Peyer's patch (tissue), 4 donors: ENCODE measurements at places on chromosomes 12 and 14.

DNA sequence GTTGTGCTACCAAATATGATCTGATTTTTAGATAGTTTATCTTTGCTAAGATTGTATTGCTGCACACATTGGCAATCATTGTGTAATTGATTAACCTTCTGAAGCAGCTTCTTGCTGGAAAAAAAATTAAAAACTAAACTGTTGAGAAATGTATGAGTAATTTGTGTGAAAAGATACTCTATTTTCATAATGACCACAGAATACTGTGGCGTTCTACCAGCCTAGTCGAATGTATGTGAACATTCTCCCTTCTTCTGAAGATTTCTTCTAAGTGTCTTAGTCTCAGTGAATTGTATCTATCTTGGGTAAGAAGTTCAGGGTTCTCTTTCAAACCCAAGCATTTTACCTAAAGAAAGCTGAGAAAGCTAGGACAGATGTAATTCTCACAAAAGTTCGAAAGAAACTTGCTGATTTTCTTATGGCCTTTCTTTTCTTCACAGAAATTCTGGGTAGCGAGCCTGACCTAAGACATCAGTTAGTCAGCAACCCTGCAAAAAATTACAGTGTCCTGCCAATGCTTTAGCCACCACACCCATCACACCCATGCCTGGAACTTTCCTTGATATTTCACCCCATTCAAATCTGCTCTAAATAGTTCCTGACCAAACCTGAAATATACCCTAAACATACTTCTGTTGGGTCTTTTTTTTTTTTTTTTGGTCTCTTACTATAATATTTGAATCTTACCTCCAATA is 27.1 kb upstream of the C12orf71 start:
- H3K36me3 ChIP-seq: no peaks in the 10 kb centered on the region
- no peaks in the 10 kb centered on the region for H3K27me3 ChIP-seq
- no peaks in the 10 kb centered on the region for H3K4me1 ChIP-seq
- H3K27ac ChIP-seq: no peak overlapping the region
- no peak for DNase-seq
- no peak overlapping the region for H3K4me3 ChIP-seq

DNA sequence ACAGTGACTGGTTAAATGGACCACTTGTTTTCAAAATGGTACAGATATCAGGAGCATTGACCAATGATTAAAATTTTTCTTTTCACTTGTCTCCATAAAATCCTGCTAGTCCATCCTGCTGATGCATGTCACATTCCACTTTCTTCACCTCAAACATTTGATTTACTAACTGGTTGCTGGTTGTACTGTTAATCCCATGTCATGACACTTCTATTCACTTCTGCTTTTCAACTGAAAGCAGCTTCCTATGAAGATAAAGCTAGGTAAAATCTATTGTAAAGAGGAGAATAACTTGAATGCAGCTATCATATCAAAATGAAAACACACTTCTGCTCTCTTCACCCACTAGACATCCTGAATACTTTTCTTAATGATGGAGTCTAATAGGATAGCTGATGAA is 149.6 kb upstream of the OTX2 start:
- no peak overlapping the region for H3K4me3 ChIP-seq
- no peaks in the 10 kb centered on the region for H3K36me3 ChIP-seq
- H3K4me1 ChIP-seq: no peaks in the 10 kb centered on the region
- H3K27me3 ChIP-seq: no peaks in the 10 kb centered on the region
- no peak for DNase-seq
- H3K27ac ChIP-seq: no peak overlapping the region

DNA sequence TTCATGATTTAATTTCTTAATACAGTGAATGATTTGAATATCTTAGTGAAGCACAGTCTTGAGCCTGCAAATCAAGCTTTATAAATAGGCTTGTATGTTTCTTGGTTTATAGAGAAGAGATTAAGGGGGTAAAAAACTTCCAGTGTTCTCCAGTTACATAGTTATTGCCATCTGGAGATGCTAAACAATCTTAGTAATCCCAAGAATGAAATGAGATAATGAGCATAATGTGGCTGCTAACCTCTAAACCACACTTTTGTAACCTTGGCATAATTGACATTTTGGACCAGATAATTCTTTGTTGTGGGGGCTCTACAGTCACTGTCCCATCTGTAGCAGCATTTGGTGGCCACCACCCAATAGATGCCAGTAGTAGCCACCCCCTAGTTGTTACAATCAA is 316.8 kb downstream of the CCDC91 start:
- no peaks in the 10 kb centered on the region for H3K27me3 ChIP-seq
- H3K4me1 ChIP-seq: no peaks in the 10 kb centered on the region

DNA sequence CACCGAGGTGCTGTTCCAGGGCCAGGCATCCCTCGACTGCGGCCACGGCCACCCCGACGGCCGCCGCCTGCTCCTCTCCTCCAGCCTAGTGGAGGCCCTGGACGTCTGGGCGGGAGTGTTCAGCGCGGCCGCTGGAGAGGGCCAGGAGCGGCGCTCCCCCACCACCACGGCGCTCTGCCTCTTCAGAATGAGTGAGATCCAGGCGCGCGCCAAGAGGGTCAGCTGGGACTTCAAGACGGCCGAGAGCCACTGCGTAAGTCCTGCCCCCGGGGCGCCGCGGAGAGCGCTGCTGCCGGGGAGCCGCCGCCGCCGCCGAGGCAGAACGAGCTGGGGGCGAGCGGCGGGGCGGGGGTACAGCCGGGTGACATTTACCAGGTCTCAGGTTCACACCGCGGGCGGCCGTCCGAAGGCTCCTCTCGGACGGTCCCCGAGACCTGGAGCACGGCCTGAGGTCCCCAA is 1.4 kb downstream of the PLXNC1 start:
- H3K27ac ChIP-seq: peak overlapping the region; percentile 40
- no peaks in the 10 kb centered on the region for H3K36me3 ChIP-seq
- no peak for DNase-seq
- H3K27me3 ChIP-seq: no peaks in the 10 kb centered on the region

DNA sequence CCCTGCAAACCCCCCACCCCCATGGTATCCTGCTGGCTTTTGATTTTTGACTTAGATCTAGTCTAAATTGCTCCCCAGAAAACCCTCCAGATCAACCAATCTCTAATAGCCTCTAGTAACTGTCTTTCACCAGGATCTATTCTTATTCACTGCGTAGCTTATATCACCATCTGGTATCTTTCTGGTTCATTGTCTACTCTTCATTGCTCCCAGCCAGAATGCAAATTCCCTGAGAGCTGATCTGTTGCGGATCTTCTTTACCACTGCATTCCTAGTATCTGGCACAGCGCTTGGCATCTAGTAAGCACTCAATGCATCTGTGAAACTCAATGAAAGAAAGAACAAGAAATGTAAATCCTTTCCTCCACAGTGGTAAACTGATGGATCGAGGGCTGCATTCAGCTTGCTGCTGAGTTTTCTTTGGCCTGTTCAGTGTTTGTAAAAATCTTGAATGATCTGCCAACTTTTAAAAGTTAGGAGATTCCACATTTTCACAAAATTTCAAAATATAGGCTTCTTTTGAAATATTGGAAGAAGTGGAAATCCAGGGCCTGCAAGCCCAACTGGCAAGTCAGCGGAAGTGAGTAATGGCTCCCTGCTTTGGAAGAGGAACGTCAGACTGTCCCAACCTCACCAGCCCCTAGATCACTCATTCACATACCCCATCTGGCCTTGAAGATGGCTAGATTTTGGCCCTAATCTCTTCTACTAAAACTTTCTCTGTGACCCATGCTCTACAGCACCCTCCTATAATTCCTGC is 274.2 kb downstream of the SSPN start:
- no peaks in the 10 kb centered on the region for H3K27me3 ChIP-seq
- no peak overlapping the region for H3K27ac ChIP-seq
- H3K4me1 ChIP-seq: no peaks in the 10 kb centered on the region
- DNase-seq: no peak
- H3K4me3 ChIP-seq: no peak overlapping the region

DNA sequence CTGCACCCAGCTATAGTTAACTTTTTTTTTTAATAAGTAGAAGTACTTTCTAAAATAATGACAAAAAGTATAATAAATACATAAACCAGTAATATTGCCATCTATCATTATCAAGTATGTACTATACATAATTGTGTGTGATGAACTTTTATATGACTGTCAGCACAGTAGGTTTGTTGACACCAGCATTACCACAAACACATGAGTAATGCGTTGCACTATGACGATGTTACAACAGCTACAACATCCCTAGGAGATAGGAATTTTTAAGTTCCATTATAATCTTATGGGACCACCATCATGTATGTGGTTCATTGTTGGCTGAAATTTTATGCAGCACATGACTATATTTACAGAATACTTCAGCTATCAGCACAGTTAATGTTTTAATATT is 62.9 kb upstream of the VSX2 start:
- H3K4me3 ChIP-seq: no peak overlapping the region
- no peaks in the 10 kb centered on the region for H3K4me1 ChIP-seq
- H3K36me3 ChIP-seq: no peaks in the 10 kb centered on the region
- no peaks in the 10 kb centered on the region for H3K27me3 ChIP-seq

GRCh38 chr14:24204163-24205146 is 1.0 kb upstream of the TSSK4 start:
- H3K27ac ChIP-seq: no peak overlapping the region
- H3K4me1 ChIP-seq: no peaks in the 10 kb centered on the region
- DNase-seq: no peak

DNA sequence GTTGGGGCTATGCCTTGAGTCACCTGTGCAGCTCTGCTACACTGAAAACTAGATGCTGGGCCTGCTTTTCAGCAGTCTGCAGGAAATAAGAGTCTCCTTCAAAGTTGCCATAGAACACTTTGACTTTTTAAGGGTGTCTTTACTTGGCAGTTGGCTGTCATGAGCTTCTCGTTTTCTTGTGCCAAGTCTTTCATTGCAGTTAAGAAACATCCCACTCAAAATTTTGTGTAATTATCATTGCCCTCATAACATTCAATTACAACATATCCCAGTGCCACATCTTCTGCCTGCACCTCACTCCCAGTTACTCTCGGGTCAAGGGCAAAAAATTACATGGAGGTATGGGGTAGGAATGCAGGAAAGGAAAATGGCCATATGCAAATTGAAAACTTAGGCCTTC is 29.1 kb downstream of the GPR65 start:
- H3K4me1 ChIP-seq: no peaks in the 10 kb centered on the region
- no peak for DNase-seq
- no peak overlapping the region for H3K4me3 ChIP-seq
- no peaks in the 10 kb centered on the region for H3K27me3 ChIP-seq
- H3K27ac ChIP-seq: no peak overlapping the region
- no peaks in the 10 kb centered on the region for H3K36me3 ChIP-seq

DNA sequence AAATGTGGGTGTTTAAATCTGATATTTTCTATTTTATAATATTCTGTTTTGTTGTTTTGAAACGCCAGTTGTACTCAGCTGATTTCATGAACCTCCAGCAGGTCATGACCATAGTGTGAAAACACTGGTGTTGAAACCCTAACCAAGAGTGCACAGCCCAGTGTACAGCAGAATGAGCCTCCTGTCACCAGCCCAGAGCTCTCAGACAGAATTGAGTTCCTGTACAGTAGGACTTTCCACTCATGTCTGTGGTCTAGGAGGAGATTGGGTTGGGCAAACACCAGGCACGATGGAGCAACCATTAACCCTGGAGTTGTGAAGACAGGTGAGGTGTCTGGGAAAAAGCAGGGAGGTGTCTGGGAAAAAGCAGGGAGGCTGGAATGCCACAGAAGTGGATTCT is 908.8 kb downstream of the VRK1 start:
- H3K4me3 ChIP-seq: no peak overlapping the region
- no peak for DNase-seq
- no peaks in the 10 kb centered on the region for H3K36me3 ChIP-seq
- no peak overlapping the region for H3K27ac ChIP-seq

DNA sequence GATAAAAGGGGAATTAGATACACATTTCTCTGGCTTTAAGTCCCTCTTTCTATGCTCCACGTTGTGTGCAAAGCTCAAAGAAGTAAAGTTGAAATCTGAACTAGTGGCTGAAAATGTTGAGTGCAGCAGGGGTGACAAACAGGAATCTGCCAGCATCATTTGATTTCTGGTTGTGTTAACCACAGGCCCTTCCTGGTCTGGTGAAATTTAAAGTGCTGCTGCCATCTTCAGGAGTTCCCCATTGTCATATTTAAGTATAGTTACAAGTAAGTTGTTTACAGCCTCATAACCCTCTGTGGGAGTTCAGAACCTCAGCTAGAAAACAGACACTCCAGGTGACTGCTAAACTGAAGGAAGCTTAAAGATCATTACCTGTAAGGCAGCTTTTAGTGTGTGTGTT is 90.9 kb upstream of the CCDC196 start:
- DNase-seq: no peak
- H3K27me3 ChIP-seq: no peaks in the 10 kb centered on the region
- no peak overlapping the region for H3K4me3 ChIP-seq
- H3K27ac ChIP-seq: no peak overlapping the region

GRCh38 chr12:11509326-11509725 is 114.0 kb upstream of the PRB2 start:
- no peak for DNase-seq
- H3K4me1 ChIP-seq: no peaks in the 10 kb centered on the region
- H3K27me3 ChIP-seq: no peaks in the 10 kb centered on the region
- H3K27ac ChIP-seq: no peak overlapping the region
- no peaks in the 10 kb centered on the region for H3K36me3 ChIP-seq
